ENCODE measurements at places on chromosomes 4 and X.

- DNase-seq = no peak
These were observed 29.3 kb upstream of the MYOZ2 start for GRCh38 chr4:119106036-119107000.

GRCh38 chrX:68114573-68115129, 318.6 kb downstream of the OPHN1 start:
- no peak for DNase-seq

DNA sequence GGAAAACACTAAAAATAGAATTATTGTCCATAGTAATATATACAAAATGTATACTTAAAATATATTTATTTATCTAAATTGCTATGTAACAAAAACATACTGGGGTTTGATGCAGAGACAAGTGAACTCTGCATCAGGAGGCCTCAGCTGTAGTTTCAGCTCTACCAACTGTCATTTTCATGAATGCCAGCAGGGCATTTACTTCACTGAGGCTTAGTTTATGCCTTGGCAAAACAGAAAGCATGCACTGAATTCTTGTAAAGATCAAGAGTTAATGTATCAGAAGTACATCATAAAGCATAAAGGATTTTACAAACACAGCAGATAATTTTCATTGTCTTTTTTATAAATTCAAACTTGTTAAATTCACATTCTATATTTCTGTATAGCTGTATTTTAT, 577.0 kb downstream of the C4orf33 start:
- no peak for DNase-seq

- no peak for DNase-seq
These were observed 63.1 kb downstream of the RELL1 start for GRCh38 chr4:37623125-37623524.

GRCh38 chrX:113868177-113868576, 715.7 kb upstream of the HTR2C start:
- no peak for DNase-seq

DNA sequence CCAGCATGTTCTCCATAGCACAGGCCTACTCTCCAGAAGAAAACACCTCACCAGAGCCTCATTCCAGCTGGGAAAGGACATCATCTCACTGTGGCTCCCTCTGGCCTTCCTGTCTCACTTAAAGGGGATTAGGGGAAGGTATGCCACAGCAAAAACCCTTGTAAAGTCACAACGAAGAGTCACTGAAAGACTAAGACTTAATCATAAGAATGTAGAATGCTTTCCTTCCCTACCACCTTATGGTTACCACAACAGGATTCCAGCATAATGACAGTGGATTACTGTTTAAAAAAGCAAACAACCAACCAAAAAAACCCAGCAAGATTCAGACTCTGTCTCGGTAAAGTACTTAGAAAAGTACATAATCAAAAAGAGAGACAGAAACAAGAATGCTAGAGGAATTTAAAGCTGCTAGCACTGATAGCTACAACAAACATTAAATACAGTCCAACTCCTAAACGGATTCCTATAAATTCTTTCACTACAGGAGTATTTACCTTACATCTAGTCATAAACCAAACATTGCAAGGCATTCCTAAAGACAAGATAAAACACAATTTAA, 75.1 kb downstream of the BANK1 start:
- DNase-seq = no peak

- DNase-seq = no peak
These were observed 72.8 kb downstream of the SLC9A7 start for GRCh38 chrX:46686003-46686645.

- no peak for DNase-seq
These were observed 211.9 kb upstream of the EOLA2 start for GRCh38 chrX:150150076-150150779.

DNA sequence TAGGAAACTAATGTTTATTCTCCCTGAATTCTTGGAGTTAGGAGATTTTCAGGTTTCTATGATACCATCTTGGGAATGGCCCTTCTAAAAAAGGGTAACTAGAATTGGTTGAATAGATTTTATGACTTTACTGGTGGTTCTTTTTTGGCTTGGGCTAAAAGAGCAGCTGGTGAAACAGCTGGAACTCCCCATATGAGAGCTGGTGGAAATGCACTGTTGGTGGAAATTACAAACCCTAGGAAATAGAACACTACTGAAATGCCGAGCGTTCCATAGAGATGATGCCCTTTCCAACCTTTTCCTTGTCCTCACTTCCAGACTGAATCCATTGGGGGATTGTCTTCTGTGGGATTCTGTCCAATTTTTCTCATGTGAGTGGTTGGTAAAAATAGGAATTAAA, 139.5 kb downstream of the STIM2 start:
- DNase-seq = no peak

- no peak for DNase-seq
These were observed 662.0 kb upstream of the FRG1 start for GRCh38 chr4:189278597-189279165.

- no peak for DNase-seq
These were observed 52.8 kb upstream of the CD99 start for GRCh38 chrX:2638279-2638678.

All from SK-N-MC (cell line).